Endodermal cell (in vitro differentiated cells): ENCODE measurements at places on chromosomes 2 and 18. TPM values are rescaled to one million over a fixed set of nuclear protein-coding genes. Genes with fewer than 3 reads are reported as not detected.

DNA sequence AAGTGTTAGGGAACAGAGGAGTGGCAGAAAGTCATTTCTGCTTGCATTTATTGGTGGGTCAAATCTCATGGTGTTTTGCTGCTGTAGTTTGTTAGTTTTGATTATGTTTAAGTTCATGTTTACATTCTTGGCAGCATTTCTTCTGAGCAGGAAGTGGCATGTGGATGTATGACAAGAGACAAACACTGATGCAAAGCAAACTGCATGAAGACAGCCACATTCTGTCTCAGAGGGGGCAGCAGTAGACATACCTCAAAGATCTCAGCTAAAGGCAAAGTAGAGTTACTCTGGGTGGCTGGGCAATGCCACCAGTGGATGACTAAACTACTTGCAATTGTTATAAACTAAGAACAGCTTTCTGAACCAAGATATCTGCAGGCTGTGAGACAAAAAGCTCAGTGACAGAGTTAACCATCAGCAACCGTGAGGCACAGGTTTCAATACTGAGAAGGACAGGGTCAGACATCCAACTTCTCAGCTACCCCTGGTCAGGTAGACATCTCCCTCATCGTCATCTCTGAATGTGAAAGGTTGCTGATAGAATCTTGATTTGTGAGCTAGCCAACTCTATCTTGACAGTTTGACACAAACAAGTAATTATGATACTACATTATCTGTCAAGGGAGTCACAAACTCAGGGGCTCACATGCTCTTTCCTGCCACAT lies 16.4 kb downstream of the GALNT3 start:
- DNase-seq = no peak

- DNase-seq = peak; percentile 98
These were observed at the start of gene PDCL3 for GRCh38 chr2:100562613-100563406. TSS of gene PDCL3 (plus strand) at chr2:100562993. CDS start at chr2:100563068, 75 bp downstream.

FBLN7 gene
- 3.6 and 4.0 TPM in 2 replicates for total RNA-seq

DNA sequence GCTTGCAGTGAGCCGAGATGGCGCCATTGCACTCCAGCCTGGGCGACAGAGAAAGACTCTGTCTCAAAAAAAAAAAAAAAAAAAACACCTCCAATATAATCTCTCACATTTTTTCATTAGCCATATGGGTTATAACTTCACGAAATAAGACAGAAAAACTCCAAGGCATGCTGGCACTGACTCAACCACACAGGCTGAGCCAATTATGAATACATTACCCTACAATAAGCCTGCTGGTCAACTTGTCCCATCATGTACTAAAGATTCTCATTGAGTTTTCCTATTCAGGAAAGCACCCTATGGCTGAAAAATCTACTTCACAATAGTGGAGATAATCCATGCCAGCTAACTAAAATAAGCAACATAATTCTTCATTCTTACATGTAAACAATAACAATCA lies 12.8 kb upstream of the MAP3K20 start:
- DNase-seq = no peak

DNA sequence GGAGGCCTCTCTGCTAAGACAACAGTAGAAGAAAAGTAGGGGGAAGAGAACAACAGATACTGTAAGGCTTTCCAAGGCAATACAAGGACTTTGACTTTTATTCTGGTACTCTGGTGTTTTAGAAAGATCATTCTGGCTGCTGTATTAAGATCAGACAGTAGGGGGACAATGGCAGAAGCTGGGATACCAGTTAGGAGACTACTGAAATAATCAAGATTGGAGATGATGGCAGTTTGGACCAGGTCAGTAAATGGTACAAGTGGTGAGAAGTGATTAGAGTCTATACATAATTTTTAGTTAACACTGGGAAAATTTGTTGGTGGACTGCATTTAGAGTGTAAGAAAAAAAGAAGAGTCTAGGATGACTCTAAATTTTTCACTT lies 139.7 kb downstream of the ROCK1 start:
- DNase-seq = no peak

RTP5 gene
- not detected in 2 replicates for total RNA-seq

GRCh38 chr2:38702413-38702812 lies 36.5 kb downstream of the GALM start:
- DNase-seq = no peak

RETSAT gene
- total RNA-seq = 12.7 to 20.8 TPM (median 14.7 TPM) in 3 replicates
